IPS DF 6.9 (cell line): ENCODE measurements at places on chromosomes 4 and X.

GRCh38 chrX:78619834-78620233 is 39.3 kb downstream of the RTL3 start:
- DNase-seq, result no peak

DNA sequence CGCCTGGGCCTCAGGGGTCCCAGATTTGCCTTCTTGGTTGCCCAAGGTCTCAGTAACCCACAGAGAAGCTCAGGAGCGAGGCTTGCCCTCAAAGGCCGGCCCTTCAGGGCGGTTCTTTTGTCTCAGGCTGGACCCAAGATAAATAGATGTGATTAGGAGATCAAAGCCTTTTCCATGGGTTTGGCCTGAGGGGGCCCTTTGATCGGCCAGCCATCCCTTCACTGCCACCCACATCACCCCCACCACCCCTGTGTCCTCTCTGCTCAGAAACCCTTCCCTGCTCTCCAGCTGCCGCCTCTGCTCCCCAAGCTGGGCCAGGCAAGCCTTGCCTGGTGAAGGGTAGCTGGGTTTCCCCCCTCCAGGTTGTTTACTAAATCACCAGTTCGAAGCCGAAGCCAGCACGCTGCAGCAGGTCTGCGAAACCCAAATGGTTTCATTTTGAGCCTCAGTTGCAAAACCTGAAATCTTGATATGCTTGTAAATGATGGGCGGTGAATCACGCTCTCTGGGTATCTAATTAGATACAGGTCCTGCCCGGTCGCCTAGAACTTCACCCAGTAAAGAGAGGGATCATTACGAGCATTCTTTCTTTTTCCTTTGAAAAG is 202.6 kb upstream of the BCOR start:
- no peak for DNase-seq

- DNase-seq, result no peak
Observed at GRCh38 chr4:67714248-67714583, 13.3 kb upstream of the UBA6 start.

- no peak for DNase-seq
Observed at GRCh38 chr4:127209580-127210095, 423.1 kb upstream of the INTU start.

- no peak for DNase-seq
Observed at GRCh38 chr4:111542056-111542455, 603.2 kb upstream of the FAM241A start.

- DNase-seq, result no peak
Observed at GRCh38 chrX:129123795-129124194, 399.5 kb downstream of the SMARCA1 start.

DNA sequence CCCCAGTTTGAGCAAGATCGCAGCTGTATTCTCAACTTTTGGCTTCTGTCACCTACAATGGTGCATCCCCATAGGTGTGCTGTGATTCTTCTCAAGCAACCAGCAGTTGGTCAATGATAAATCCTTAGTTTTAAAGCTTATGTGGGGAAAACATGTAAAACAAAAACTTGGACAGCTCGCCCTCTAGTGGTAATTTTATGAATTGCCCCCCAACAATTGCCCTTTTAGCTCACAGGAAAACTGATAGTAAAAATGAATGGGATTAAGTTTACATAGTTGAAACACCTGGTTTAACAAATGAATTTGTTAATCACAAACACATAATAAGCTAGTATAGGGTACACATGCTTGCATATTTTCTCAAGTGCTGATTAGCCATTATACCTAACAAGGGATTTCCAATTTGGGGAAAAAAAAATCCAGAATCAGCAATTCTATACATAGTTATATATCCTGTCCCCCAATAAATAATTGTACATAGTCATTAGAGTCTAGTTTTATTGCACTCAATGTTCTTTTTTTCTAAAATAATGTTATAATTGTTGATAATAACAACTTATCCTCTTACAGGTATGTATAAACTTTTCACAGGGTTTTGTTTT is 30.1 kb downstream of the TEX13A start:
- no peak for DNase-seq

DNA sequence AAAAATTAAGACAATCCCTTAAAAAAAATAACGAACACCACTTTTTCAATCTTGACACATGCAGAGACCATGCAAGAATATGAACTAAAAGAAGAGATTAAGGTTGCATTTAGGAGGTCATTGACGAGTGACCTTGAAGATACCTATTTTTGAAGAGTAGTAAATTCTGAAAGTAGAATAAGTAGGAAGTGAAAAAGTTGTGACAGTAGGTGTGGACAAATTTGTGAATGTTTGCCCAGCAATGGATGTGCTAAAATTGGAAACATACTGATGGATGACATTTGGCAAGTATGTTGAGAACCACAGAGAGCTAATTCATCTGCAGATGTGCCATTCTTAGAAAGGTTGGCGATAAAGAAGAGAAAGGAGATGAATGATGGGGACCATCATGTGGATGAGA is 213.7 kb upstream of the VCX3A start:
- DNase-seq, result no peak
